Stimulated activated CD8-positive, alpha-beta memory T cell treated with anti-CD3 and anti-CD28 coated beads, Interleukin-2, amount 100 ng/mL, for 1 hour (primary cell): ENCODE measurements at places on chromosomes 4 and X.

DNA sequence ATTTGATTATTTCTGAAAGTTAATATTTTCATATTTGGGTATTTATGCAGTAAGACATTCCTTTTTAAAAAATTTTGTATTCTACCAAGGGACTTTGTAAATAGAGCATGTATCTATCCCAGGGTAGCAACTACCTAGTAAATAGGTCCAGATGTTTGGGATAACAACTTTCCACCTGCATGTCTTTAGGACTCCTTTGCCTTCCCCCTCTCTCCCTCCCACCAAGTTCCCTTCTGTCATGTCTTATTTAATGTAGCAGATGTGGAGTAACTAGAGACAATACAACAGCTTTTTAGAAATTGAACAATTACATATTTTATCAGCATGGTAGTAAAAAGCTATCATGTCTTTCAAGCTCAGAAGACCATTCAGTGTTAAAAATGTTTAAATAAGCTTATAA lies 821.0 kb downstream of the C4orf33 start:
- DNase-seq = no peak

DNA sequence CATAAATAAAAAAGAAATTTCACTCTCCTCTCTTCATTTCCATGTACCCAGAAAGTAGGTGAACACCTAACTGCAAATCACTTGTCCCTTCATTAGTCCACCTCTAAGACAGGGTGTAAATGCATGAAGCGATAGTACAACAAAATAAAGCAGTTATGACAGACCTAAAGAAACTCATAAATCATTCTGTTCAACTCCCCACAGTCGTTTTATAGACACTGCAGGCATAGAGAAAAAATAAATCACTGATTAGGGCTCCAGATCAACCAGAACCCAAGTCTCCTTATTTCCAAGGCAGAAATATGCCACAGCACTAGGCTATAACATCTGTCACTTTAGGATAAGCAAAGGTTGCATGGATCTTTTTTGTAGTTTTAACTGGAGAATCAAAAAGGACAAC lies 3.0 kb downstream of the RASGEF1B start:
- no peak for DNase-seq

GRCh38 chr4:149645790-149646189 lies 169.9 kb downstream of the IQCM start:
- DNase-seq = no peak

- no peak for DNase-seq
Measured at GRCh38 chrX:3550160-3550751, 163.2 kb downstream of the PRKX start.

- DNase-seq = no peak
Measured at GRCh38 chrX:79036157-79036880, 91.1 kb downstream of the P2RY10 start.

GRCh38 chr4:57424232-57424897 lies 314.2 kb upstream of the IGFBP7 start:
- no peak for DNase-seq

DNA sequence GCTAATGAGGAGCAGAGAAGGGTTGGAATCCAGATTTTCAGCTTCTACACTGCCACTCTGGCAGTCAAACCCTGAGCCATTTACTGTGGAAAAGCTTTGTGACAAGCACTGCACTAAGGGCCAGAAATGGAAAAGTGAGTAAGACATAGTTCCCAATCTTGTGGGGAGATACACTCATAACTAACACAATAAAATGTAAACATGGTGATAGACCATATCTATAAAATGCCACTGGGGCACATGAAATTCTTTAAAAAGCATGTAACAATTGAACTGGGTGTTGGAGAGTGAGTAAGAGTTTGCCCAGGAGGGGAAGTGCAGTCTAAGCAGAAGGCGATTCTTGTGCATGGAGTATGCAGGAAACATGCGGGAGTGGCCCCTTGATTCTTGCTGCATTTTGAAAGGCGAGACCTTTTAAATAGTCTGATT lies 32.0 kb upstream of the ANXA5 start:
- no peak for DNase-seq

DNA sequence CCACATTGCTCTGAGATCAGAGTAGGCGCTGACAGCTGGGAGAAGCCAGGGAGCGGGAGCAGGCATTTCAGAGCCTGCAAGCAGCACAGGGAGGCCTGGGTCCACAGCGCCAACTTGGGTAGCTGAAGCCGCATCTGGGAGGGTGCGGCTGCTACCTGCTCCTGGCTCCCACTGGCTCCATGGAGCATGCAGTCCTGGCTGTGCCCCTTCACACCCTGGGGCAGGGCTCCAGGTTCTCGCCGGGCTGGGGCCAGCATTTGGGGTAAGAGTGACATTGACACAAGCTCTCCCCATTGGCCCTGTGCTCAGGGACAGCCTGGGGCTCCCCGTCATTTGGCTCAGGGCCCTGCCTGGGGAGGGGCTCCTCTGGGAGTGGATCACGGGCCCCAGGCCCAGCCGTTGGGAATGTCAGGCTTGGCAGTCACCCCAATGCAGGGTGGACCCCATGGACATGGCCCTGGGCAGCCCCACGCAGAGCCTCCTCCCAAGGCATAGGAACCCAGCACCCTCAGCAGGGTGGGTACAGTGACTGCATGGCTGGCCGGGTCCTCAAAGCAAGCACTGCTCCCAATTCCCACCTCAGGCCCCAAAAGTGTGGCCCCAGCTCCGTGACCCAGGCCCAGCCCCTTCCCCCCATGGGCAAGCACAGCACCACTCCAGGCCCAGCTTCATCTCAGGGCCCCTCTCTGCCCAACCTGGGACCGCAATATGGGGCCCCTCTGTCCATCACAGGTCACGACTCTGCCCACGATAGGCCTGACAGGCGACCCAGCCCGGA lies 82.4 kb downstream of the PRDM5 start:
- DNase-seq = no peak

DNA sequence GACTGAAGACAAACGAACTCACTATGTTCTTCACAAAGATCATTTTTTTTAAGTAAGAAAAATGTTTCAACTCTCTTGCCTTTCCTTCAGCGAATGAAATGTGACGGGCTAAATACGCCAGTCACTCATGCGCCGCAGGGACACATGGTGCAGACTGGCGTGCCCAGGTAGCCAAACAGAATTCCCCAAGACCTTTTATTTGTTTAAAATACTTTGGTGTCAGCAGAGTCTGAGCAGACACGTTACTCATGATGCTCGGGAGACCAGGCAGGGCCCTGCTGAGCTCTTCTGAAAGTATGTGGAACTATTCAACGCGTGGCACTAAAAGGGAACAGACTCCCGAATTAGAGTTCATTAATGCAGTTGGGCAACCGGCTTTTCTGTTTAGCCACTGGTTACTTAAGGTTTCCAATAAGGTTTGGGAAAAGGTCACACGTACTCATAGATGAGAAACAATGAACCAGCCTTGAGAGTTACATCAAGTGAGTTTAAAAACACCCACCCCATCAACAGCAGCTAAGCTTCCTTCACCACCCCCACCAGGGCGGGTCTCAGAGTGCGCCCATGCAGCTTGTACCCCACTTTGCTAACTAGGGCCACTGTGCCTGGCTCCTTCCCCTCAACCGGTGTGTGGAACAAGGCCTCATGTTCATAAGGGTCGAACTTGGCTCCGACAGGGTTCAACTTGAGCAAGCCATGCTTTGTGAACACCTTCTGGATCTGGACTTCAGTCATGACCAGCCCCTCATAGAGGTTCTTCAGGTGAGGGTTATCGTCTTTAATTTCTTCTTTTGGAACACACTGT lies 7.3 kb downstream of the GRPEL1 start:
- no peak for DNase-seq

GRCh38 chr4:20391198-20391597 lies 139.5 kb downstream of the SLIT2 start:
- no peak for DNase-seq

GRCh38 chr4:39950861-39951481 lies 26.7 kb downstream of the PDS5A start:
- no peak for DNase-seq

GRCh38 chrX:132209527-132209926 lies 9.7 kb downstream of the RAP2C start:
- no peak for DNase-seq

GRCh38 chrX:102859550-102859871 lies 77.6 kb upstream of the RAB40AL start:
- DNase-seq = no peak

- DNase-seq = no peak
Measured at GRCh38 chr4:187268940-187269339, 545.3 kb upstream of the FAT1 start.

DNA sequence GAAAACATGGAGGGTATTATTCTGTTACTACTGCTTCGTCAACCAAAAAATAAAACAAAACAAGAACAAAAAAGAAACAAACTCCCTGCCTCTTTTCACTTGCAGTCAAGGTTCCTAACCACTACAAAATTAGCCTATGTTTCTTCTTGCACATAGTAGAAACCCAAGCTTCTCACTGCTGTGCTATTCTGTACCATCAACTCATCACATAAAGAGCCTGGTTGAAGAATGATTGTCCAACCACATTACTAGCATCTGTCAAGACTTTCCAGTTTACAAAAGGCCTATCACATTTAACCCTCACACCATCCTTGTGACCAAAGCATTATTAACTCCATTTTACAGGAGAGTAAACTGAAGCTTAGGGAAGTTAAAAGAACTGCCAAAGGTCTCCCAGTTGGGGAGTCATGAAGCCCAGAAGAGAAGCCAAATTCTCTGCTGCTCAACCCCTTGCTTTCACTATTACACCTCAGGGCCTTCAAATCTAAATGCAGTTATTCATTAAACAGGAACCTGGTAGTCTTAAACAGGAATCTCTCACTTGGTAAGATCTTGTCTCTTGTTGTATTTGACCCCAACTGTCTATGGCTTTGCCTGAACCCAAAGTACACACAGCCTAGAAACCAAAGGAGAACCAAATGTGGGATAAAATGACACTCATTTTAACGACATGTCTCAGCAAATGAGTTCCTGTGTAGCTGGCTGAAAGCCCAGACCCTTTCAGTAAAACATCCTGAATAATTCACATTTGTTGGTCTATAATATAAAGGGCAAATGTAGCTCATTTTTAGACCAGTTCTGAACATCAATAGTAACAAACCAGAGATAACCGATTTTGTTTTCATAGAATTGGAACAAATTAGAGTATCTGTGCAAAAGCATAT lies 8.6 kb downstream of the F9 start:
- DNase-seq = no peak
